ENCODE measurements at places on chromosomes 4 and X.

DNA sequence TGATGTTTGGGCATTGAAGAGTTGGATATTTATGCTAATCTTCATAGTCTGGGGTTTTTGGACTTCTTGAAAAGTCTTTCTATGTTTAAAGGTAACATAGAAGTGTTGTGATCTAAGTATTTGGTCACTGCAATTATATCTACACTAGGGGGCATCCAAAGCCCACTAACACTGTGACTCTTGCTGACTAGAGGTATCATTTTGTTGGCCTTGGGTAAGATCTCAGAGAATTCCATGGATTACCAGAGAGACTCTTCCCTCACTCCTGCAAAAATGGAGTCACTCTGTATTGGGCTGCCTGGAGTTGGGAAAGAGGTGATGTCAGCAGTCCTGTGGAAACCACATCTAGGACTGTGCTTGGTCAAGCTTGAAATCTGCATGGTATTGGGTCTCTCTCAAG, 1077.6 kb downstream of the FAM133A start:
- no peak for DNase-seq

DNA sequence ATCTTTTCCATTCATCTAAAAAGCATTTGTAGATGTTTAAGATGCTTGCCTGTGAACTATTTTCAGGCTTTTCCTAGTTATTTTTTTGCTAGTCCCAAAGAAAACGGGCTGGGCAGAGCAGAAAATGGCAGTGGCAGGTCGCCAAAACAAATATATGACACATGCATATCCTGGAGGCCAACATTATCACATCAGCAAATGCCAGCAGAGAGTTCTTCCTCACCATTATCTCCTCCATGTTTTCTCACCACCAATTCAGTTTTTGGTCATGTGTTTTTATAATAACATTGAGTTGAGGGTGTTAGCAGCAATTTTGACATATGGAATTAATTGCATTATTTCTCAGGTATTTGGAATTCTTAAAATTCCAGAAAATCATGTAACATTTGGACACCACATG, 97.9 kb upstream of the EOLA2 start:
- DNase-seq = no peak

DNA sequence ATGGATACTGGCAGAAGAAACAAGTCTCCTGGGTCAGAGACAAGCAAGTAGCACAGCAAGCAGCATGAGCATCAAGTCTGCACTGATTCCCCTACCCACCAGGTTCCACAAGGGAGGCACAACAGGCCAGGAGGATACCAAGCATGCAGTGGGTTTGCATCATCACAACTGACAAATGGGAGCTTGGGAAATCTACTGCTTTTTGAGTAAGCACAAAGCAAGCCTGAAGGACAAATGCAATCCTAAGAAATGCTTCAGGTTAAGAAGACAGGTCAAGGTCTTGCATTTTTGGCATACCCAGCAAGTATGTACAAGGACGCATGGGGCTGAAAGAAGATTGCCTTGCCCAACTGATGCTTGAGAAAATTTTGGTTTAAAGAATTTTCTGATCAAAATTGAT, 279.6 kb downstream of the PDGFC start:
- no peak for DNase-seq

GRCh38 chr4:150235808-150236271, 157.6 kb downstream of the DCLK2 start:
- no peak for DNase-seq

GRCh38 chr4:125838202-125838601, 523.4 kb downstream of the FAT4 start:
- no peak for DNase-seq

GRCh38 chr4:3780347-3781171, 14.4 kb downstream of the ADRA2C start:
- DNase-seq = no peak

DNA sequence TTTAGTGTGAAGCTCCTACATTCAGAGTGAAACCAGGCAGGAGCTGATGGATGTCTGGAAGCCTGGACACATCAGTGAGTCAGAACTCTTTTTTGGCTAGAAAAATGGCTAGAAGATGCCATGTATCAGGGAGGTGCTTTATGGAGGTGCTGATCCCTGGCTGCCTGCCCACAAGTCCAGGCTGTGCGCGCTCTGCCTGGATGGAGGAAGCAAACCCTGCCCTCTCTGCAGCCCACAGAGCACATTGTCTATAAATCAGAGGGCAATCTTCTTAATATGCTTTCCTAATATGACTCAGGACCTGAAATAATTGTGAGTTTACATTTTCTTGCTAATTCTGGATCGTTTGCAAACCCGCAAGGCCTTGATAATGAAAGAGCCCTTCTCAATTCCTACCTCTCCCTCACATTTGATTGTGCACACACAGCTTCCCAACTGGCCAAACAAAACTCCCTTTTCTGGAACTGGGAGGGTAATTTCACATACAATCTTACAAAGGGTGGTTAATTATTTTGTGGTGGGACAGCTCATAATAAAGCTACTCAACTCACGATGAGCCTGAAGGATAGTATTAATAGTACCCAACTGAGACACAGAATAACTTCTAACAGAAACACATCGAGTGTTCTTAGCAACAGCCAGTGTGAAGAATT, 11.7 kb downstream of the MFAP3L start:
- no peak for DNase-seq

GRCh38 chr4:88746206-88746605, 48.6 kb upstream of the NAP1L5 start:
- DNase-seq = no peak

DNA sequence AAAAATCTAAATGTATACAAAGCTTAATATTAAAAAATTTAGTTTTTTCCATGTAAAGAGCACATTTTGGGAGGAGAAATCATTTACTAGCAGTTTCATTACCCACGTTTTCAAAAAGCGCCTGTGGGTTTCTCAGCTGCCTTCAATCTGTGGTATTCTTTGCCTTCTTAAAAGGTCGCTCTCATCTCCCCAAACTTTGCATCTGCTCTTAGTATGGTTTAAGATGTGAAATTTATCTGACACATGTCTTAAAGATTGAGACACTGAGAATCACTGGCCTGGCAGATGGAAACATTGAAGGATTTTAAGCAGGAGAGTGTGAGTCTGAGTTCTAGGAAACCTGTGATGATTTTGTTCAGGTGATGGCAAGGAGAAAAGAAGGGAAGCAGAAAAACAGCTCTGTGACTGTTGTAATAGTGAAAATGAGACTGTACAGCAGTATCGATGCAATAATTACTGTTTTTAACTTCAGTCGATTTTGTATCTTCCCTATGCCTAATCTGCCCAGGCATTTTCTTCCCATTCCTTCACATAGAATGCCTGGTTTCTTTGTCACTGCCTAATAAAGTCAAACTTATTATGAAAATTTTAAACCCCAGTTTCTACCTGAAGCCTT, 75.9 kb downstream of the PAQR3 start:
- no peak for DNase-seq

GRCh38 chr4:141513866-141514265, 122.5 kb upstream of the IL15 start:
- no peak for DNase-seq

- DNase-seq = no peak
Measured at GRCh38 chr4:110414561-110414920, 61.4 kb upstream of the ENPEP start.

DNA sequence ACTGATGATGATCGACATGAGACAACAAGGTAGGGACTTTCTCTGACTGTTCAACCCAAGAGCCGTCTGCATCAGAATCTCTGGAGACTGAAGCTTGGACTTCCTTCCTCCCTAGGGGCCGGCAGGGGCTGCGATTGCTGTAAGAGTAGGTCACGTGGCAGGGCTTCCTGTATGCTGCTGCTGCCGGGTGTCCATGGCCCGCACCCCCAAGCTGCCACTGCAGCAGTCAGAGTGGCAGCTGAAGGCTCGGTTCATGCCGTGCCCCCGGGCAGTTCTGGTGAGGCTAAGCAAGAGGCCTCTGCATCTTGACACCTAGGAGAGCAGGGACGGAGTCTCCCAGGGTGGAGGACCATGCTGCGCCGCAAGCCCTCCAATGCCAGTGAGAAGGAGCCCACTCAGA, at the start of gene SASH3:
TSS of gene SASH3 (plus strand) at position 203 of the 400 bp plus-strand sequence. CDS start at position 352, 149 bp downstream.
- DNase-seq = peak; percentile 52

DNA sequence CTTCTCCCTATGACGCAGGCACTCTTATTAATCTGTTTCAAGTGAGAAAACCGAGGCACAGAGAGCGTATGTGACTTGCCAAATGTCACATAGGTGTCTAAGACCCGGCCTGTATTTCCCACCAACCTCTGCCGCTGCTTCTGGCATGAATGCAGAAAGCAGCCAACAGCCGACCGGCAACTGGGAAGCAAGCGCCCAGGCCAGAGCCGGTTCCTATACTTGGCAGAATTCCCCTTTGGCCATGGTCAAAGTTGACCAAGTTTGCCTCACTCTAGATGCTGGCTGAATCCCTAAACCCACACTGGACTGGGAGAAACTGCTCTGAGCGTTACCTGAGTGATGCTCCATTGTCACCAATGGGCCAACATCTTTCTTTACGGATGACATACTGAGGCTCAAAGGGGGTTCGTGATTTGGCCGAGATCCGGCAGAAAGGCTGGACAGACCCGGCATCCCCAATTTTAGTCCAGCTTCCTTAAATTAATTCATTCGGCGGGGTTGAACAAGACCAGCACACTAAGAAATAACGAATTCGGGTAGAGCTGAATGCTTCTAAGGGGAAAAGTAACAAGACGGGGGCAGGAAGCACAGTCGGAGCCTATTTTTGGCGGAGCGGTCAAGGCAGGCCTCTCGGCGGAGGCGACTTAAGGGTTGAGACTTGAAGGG, 11.2 kb downstream of the MSX1 start:
- no peak for DNase-seq

DNA sequence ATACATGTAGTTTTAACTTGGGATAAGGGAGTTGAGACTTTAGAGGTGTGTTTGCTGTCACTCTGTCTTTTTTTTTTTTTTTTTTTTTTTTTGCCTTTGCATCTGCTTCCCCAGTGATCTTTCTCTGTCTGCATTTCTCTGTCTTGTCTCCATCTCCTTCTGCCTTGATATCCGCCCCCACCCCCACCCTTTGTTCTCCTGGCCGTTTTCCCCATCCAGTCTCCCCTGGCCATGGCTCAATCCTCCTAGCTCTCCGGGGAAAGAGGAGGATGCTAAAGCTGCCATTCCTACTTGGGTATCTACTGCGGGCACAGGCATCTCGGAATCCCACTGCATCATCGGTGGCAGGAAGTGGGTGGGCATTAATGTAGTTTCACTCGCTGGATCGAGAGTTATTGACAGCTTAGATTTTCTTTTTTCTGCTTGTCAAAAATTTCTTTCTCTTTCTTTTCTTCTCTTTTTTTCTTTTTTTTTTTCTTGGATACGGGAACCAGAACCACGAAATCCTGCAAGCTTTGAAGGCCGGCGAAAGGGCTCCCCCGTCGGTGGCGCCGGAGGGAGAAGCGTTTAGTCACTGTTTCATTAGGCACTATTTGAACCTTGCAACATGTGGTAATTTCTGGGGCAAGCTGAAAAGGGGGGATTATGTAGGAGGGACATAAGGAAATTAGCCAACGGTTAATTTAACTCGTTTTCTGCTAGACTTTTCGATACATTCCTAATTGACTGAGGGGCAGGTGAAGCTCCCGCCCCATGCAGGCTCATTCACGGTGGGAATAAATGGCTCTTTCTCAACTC, 8.2 kb downstream of the GSX2 start:
- DNase-seq = no peak

GRCh38 chrX:57651169-57651919, 28.7 kb downstream of the NLRP2B start:
- no peak for DNase-seq

GRCh38 chr4:11604821-11605220, 176.1 kb upstream of the HS3ST1 start:
- DNase-seq = no peak

Data from T-helper 9 cell (primary cell).